ENCODE measurements at places on chromosomes 1 and 21.

GRCh38 chr1:67604778-67605177, 80.2 kb upstream of the GADD45A start:
- no peak for DNase-seq

- DNase-seq: no peak
Measured at GRCh38 chr1:101451888-101452287, 215.1 kb downstream of the S1PR1 start.

DNA sequence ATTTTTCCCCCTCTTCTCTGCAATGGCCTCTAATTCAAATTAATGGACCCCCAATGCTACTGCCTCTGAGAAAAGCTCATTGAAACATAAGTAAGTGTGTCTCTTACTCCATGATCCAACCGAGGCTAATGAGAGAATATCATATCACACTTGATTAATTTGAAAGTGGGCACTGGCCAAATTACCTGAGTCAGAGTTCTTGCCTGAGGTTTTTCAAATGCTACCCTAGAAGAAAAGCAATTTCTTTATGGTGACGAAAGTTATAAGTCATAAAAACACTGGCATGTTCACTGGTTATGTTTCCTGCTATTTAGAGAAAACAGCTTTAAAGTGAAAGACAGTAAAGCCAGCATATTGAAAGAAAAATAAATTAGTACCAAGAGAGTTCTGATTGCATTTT, 368.8 kb upstream of the TMPRSS15 start:
- no peak for DNase-seq

DNA sequence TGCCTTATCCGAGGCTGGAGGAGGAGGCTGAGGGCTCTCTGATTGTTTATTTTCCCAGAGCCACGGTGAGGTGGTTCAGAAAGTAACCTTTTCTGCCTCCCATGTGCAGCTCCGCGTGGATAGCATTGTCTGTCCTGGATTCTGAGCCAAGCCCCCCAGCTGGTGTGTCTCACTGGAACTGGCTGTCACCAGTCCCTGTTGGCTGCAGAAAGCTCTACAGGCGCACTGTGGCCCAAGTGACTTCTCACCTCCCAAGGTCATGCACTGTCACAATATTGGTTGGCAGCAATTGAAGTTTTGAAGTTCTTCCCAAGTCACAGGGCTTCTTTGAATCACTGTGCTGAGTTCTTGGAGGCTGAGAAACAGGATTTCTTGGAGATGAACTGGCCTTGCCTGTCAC, 8.2 kb downstream of the BMP8A start:
- DNase-seq: no peak

GRCh38 chr1:39545531-39545930, 31.1 kb downstream of the PABPC4 start:
- DNase-seq: no peak

- DNase-seq: no peak
Measured at GRCh38 chr1:84300501-84300900, 1.0 kb upstream of the SAMD13 start.
